ENCODE measurements at places on chromosomes 13 and 19.

GRCh38 chr19:10227026-10227971, 3.8 kb downstream of the S1PR2 start:
- no peak for DNase-seq

DNA sequence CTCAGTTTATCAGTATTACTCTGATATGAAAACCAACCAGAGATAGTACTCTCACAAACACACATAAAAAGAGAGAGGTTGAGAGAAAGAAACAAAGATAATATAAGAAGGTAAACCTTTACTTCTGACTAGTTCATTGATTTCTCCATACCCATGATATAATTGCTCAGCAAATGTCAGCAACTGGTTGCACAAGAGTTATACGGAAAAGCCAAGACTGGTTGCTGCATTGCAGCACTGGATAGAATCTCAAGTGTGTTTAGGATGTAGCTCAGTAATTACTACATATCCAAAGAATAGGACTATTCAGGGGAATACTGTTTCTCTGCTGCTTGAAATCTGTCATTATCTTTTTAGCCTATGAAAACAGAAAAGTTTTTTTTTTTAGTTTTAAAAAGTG, 1332.8 kb downstream of the OLFM4 start:
- no peak for DNase-seq

DNA sequence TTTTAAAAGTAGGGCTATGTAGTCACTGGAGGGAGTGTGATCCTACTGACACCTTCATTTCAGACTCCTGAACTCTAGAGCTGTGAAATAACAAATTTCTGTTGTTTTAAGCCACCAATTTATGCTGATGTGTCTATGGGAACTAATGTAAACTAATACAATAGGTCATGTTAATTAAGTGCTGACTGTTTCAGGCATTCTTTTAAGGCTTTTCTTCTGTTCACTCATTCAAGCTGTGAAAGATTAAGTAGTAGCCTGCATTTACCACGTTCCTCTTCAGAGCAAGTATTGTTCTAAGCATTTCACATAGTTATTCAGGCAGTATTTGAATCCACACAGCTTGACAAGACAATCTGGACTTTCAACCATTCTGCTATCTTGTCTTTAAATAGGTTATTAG, 1135.0 kb downstream of the SLITRK1 start:
- DNase-seq, result no peak

DNA sequence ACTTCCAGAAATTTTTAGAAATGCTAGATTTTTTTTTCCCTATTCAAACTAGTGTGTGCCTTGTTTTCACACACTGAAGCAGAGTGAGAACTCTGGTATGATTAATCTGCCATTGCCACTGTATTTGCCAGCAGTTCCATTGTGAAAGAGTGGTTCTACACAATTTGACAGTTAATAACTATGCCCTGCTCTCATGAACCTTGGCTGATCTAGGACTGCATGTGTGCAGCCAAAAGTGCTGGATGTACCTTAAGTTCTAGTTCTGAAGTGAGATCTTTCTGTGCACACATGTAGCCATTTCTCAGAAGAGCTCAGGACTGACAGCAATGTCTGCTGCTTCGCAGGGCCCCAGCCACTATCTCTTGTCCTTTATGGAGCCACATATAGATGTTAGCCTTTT, 328.2 kb upstream of the SPRY2 start:
- DNase-seq, result no peak

DNA sequence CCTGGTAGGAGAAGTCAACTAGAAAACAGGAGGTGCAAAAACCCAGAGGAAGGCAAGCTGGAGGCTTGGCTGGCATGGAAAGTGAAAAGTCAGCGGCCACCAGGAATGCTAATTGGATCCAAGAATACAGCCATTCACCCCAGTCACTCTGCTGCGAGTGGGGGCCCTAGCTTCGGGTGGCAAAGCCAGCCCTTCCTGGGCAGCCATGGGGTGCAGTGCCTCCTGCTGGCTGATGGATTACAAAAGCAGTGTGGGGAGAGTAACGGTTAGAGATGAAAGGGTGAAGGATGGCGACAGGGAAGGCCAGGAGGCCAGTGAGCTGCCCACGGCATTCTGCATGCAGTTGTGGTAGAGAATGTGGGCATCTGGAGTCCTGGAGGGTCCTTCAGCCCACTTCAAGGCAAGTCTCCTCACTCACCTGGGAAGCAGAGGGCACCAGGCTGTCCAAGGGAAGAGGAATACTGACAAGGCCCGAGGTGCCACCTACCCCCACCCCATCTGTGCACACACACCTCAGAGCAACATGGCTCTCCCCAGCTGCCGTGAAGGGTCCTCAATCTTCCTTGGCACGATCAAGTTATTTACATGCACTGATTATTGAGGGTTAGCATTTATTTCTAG, 20.3 kb upstream of the EPHX3 start:
- no peak for DNase-seq

GRCh38 chr13:87671031-87671752, at the start of gene SLITRK5:
TSS of gene SLITRK5 (plus strand) at chr13:87671371. CDS start at chr13:87675389, 4,018 bp downstream.
- DNase-seq, result peak; percentile 59

GRCh38 chr13:33299626-33300025, 14.1 kb upstream of the STARD13 start:
- no peak for DNase-seq

GRCh38 chr13:44040070-44040817, 160.5 kb downstream of the LACC1 start:
- no peak for DNase-seq

- no peak for DNase-seq
Measured at GRCh38 chr19:18110609-18111232, 13.1 kb downstream of the MAST3 start.

GRCh38 chr13:100566543-100566942, 22.0 kb downstream of the GGACT start:
- DNase-seq, result no peak

- DNase-seq, result no peak
Measured at GRCh38 chr13:91058066-91058465, 289.4 kb upstream of the MIR17HG start.

Data from stimulated activated CD8-positive, alpha-beta memory T cell treated with anti-CD3 and anti-CD28 coated beads, Interleukin-7, amount 100 ng/mL, for 4 hours (primary cell).